ENCODE measurements at places on chromosomes 4 and X. TPM values are rescaled to one million over a fixed set of nuclear protein-coding genes. Genes with fewer than 3 reads are reported as not detected.

The DCAF4L1 gene
- polyA plus RNA-seq: 0.07 TPM

The FGD1 gene
- polyA plus RNA-seq: 5.0 TPM

The EPHA5 gene
- 0.34 TPM for polyA plus RNA-seq

The STOX2 gene
- polyA plus RNA-seq: 2.5 TPM

The ITGB1BP2 gene
- 186 TPM for polyA plus RNA-seq

The HPSE gene
- 0.50 TPM for polyA plus RNA-seq

The EREG gene
- polyA plus RNA-seq: 0.29 TPM

The ZNF185 gene
- polyA plus RNA-seq: 0.86 TPM

The ARR3 gene
- not detected for polyA plus RNA-seq

The NDST4 gene
- polyA plus RNA-seq: not detected

The SSX1 gene
- polyA plus RNA-seq: not detected

The RASGEF1B gene
- 4.3 TPM for polyA plus RNA-seq

The SLC38A5 gene
- 3.0 TPM for polyA plus RNA-seq

The TCEANC gene
- 1.5 TPM for polyA plus RNA-seq

The SPANXD gene
- not detected for polyA plus RNA-seq

The SPATA4 gene
- polyA plus RNA-seq: 0.34 TPM

The CLIC2 gene
- 7.7 TPM for polyA plus RNA-seq

The BTC gene
- 0.36 TPM for polyA plus RNA-seq

The ATP1B4 gene
- 3.8 TPM for polyA plus RNA-seq

The EGF gene
- polyA plus RNA-seq: 5.3 TPM

The ODAPH gene
- polyA plus RNA-seq: not detected

The PPP1R2C gene
- polyA plus RNA-seq: not detected

The ACE2 gene
- 3.6 TPM for polyA plus RNA-seq

The KLHL13 gene
- polyA plus RNA-seq: 4.0 TPM

The SMIM10L2A gene
- 5.1 TPM for polyA plus RNA-seq

The COL25A1 gene
- polyA plus RNA-seq: 0.29 TPM

The SFRP2 gene
- polyA plus RNA-seq: 1.5 TPM

The PHEX gene
- polyA plus RNA-seq: 0.02 TPM

The H2BW1 gene
- not detected for polyA plus RNA-seq

The TCEAL6 gene
- not detected for polyA plus RNA-seq

The SOX3 gene
- polyA plus RNA-seq: not detected

The YY2 gene
- 0.57 TPM for polyA plus RNA-seq

The SLC10A3 gene
- polyA plus RNA-seq: 17.3 TPM

The GPR34 gene
- polyA plus RNA-seq: 1.5 TPM

The GPR143 gene
- polyA plus RNA-seq: 0.14 TPM

The PNCK gene
- polyA plus RNA-seq: 9.1 TPM

The SPANXA1 gene
- not detected for polyA plus RNA-seq

The KLHL8 gene
- polyA plus RNA-seq: 3.4 TPM

The TEX13D gene
- not detected for polyA plus RNA-seq

The JCHAIN gene
- polyA plus RNA-seq: 0.36 TPM

The STS gene
- polyA plus RNA-seq: 2.7 TPM

The CXCL9 gene
- polyA plus RNA-seq: 0.16 TPM

The CHIC2 gene
- polyA plus RNA-seq: 10.4 TPM

The ASB9 gene
- polyA plus RNA-seq: 0.91 TPM

The CT47B1 gene
- polyA plus RNA-seq: not detected

The ADAMTS3 gene
- 0.70 TPM for polyA plus RNA-seq

The PDZD4 gene
- polyA plus RNA-seq: 4.1 TPM

The SH3BGRL gene
- polyA plus RNA-seq: 57.7 TPM

The IL15 gene
- 4.7 TPM for polyA plus RNA-seq

The SCML2 gene
- 1.7 TPM for polyA plus RNA-seq

The MXRA5 gene
- polyA plus RNA-seq: 0.34 TPM

The GLOD5 gene
- polyA plus RNA-seq: not detected

The P2RY8 gene
- 2.2 TPM for polyA plus RNA-seq

The MAMLD1 gene
- polyA plus RNA-seq: 1.3 TPM
